ENCODE measurements at places on chromosomes 4 and X.

- peak; percentile 8 for DNase-seq
These were observed 27.3 kb downstream of the CT45A1 start for GRCh38 chrX:135740681-135741149.

DNA sequence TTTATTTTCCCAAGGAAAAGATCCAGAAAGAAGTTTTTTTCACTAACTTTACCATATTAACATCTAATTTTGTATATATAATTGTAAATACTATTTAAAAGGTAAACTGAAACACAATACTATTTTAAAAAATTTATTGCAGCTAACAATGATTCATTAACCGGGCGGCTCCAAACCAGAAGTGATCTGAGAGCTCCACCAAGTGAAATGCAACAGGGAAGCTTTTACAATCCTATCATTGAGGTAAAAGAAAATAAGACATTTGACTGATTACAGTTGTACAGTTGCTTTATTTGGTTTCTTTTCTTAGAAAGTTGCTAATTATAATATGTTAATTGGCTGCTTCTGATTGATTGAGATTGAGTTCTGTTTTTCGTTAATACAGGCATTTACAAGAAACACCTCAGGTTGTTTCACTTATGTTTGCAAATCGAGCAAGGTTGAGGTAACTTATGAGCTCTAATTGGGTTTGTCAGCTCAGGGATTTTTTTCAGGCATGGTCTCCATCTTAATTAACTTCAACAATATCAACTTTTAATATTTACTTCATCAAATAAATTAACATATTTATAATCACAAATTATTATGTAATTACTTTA lies 220.2 kb upstream of the UGT8 start:
- DNase-seq: peak; percentile 64

DNA sequence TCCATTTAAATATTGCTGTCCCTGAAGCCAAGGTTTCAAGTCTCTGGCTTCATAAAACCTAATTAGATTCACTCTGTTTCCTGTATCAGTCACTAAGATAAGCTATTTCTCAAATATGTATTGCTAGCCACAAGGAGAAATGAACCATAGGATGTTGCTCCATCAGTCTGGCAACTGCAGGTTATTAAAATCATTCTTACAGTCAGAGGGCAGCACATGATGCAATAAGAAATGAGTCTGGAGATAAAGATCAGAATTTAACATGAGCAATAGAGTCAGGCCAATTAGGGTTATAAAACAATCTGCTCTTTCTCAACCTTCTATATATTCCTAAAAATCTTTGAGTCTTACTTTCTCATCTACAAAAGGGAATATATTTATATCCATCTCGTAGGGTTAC lies 7.2 kb downstream of the PRKG2 start:
- DNase-seq: peak; percentile 95

GRCh38 chr4:90951037-90951436 lies 823.8 kb downstream of the CCSER1 start:
- DNase-seq: peak; percentile 52

DNA sequence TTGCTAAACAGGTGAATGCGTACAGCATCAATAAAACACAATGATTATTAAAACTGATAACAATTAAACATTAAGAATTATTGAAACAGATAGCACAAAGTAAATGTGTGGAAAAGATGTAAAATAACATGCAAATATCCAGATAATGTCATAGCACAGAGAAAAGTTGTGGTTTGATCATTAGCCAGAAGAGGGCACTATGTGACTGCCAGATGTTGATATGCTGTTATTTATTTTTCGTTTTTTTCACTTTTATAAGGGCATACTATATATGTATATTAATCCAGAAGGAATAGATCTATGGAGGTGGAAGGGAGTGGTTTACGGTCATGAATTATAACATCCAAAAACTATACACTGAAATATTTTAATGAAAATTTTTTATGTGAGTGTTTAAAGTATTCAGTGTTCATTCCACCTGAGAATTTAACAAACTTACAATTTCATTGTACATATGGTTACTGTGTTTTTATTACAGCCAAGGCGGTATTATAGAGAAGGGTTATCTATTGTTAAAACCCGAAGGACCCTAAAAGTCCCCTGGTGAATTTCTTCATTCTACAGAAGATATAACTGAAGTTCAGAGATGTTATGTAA lies 211.9 kb upstream of the UGT8 start:
- peak; percentile 40 for DNase-seq

- peak; percentile 9 for DNase-seq
These were observed 814 bp upstream of the MMAA start for GRCh38 chr4:145618210-145618931.
